ENCODE measurements at places on chromosomes 7 and 10. TPM values are rescaled to one million over a fixed set of nuclear protein-coding genes. Genes with fewer than 3 reads are reported as not detected.

The SPRN gene
- total RNA-seq: not detected

DNA sequence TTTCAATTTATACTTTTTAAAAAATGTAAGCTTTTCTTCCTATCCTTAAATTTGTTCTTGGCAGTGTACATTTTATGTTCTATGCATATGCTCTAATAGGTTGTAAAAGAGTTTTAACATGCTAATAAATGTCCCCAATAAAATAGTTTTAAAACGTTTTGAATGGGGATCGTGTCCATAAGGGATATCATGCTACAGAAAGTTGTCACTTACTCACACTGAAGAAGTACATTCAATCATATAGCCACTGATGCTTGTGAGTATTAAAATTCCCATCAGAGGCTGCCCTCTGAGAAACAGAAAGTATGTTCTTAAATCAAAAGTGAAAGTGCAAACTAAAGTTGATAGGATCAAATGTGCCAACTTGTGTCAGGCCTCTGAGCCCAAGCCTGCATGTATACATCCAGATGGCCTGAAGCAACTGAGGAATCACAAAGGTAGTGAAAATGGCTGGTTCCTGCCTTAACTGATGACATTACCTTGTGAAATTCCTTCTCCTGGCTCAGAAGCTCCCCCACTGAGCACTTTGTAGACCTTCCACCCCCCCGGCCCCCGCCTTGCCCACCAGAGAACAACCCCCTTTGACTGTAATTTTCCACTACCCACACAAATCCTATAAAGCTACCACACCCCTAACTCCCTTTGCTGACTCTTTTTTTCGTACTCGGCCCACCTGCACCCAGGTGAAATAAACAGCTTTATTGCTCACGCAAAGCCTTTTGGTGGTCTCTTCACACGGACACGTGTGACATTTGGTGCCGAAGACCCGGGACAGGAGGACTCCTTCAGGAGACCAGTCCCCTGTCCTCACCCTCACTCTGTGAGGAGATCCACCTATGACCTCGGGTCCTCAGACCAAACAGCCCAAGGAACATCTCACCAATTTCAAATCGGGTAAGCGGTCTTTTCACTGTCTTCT, 877 bp upstream of the NOD1 start:
- no peak for DNase-seq

GRCh38 chr10:113283189-113283588, 269.7 kb upstream of the HABP2 start:
- no peak for DNase-seq

The TMEM270 gene
- total RNA-seq: not detected
